ENCODE measurements at places on chromosomes 13 and 19.

DNA sequence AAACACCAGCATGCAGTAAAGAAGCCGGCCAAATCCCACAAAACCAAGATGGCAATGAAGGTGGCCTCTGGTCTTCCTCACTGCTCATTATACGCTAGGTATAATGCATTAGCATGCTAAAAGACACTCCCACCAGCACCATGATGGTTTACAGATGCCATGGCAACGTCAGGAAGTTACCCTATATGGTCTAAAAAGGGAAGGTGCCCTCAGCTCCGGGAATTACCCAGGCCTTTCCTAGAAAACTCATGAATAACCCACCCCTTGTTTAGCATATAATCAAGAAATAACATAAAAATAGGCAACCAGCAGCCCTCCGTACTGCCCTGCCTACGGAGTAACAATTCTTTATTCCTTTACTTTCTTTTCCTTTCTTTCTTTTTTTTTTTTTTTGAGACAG lies 21.1 kb upstream of the PLEKHF1 start:
- no peak for DNase-seq

DNA sequence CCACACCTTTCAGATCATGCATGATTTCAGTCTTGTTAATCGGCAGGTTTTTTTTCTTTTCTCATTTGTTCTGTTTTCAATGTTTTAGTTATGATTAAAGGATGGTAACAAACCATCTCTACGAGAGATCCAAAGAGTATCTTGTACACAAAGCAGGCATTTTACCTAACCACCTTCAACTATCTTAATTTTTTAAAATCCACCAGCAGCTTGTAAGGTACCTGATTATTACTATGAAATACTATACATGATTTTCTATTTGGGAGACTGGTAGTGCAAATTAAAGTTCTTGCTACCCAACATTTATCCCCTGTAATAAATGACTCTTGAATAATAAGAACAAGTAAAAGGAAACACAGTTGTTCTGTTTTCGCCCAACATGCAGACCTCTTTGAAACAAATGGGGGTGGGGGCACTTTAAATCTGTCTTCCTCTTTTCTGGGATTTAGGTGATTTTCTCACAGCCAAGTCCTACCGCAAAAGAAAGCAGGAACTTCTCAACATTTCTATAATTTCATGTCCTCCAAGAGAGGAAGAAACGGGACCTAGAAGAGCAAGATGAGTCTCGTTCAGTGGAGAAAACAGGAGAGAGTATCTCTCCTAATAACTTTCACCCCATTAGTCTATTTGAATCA lies 3.6 kb downstream of the POU4F1 start:
- DNase-seq: no peak

GRCh38 chr13:67259208-67259607 lies 29.1 kb upstream of the PCDH9 start:
- DNase-seq: no peak

- no peak for DNase-seq
Observed at GRCh38 chr13:37225414-37226070, 120.1 kb upstream of the CSNK1A1L start.

DNA sequence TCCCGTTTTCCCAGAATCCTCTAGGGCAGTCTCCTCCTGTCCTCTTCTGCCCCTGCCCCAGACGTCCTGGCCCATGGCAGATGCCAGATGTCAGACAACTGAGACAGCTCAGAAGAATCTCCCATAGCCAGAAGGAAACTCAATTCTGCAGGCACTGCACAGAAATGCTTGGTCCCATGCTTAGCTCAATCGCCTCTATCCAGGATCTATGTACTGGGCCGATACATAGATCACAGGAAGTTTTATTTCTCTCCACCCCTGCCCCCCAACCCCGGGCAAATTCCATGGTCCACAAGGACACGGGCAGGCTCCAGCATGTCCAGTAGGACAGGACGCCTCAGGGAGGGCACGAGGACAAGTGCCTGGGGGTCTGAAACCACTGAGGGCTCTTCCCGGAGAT lies 4.8 kb downstream of the MBD3 start:
- no peak for DNase-seq

GRCh38 chr19:48780631-48781391 lies 25.5 kb downstream of the FGF21 start:
- no peak for DNase-seq

Measured in HS-5 (cell line).